GM12865 (cell line): ENCODE measurements at places on chromosomes 16 and 17.
A peak's percentile ranks its signal among the peaks of the same experiment; 100 is the strongest.

DNA sequence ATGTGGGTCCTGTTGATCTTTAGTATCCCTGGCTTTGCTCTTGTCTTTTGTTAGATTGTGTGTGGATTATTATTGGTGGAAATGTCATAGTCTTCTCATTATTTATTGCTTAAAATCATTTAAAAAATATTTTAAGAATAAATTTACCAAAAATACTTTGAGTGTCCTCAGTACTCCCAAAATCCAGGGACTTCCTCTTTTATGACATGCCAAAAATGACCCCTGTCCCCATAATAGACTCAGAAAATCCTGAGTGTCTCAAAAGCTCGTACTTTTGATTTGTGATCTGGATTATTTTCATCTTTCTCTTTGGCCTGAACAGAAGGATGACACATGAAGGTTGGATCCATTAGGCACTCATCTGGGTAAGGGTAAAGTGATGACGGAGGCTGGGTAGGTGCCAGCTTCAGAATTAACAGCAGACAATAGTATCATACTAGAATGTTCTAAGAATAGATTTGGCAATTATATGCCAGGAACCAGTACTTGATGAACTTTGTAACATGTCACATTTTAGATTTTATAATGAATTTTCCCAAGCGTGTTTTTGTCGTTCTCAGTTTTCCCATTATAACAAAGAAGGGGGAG is 602.2 kb upstream of the CDH8 start:
- DNase-seq: peak; percentile 49

DNA sequence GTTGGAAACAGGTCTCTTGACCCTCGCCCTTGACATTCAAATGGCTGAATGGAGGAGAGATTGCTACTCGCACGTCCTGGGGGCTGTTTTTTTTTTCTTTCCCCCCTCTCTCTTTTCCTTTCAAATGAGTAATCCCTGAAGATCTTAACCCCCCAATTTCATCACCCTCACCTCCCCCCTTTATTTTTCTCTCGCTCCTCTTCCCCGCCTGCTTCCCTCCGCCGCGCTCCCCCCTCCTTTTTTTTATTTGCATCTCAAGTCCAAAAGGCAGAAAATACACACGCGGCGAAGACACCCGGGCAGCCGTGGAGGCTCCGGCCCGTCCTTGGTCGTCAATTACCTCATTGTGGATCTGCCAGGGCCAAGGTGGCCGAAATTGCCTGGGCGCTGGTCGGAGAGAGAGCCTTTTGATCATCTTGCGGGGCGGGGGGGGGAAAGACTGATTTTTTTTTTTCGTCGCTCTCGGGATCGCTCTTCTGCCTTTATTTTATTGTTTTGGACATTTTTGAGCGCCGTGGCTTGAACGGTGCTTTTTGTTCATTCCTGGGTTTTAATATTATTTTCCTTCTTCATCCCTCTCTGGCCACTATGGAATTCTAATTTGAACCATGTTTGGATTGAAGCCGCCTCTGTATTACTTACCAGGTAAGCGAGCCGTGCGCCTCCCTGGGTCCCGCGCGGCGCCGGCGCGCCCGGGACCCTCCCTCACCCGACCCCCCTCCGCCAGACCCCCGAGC is 57.2 kb upstream of the GSE1 start:
- DNase-seq: peak; percentile 74

DNA sequence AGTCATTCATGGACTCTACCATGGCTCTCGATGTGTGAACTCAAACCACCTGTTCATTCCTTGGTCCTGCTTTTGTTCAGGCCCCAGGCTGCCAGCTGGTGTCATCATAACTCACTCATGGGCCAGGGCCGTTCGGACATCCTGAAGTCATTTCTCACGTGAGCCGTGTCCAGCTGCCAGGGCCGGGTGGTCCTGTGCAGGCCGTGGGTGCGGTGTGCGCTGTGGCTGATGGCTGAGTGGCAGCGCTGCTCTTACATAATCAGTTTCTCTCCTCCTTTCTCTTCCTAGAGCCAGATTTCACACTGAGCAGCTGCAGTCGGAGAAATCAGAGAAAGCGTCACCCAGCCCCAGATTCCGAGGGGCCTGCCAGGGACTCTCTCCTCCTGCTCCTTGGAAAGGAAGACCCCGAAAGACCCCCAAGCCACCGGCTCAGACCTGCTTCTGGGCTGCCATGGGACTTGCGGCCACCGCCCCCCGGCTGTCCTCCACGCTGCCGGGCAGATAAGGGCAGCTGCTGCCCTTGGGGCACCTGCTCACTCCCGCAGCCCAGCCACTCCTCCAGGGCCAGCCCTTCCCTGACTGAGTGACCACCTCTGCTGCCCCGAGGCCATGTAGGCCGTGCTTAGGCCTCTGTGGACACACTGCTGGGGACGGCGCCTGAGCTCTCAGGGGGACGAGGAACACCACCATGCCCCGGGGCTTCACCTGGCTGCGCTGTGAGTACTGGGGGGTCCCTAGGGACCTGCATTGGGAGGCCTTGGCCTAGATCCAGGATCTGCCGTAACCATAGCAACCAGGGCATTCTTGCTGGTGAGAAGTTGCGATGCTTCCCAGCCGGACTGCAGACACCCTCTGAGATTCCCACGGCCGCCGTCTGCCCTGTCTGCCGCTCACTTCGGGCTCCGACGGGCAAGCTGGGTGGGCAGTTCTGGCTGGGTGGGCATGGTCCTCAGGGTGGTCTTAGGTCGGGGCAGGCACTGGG is at the start of gene IL34:
IL34 (plus strand) TSS at position 300 of the 982 bp plus-strand sequence; CDS start at position 689, 389 bp downstream.
- no peak for DNase-seq

DNA sequence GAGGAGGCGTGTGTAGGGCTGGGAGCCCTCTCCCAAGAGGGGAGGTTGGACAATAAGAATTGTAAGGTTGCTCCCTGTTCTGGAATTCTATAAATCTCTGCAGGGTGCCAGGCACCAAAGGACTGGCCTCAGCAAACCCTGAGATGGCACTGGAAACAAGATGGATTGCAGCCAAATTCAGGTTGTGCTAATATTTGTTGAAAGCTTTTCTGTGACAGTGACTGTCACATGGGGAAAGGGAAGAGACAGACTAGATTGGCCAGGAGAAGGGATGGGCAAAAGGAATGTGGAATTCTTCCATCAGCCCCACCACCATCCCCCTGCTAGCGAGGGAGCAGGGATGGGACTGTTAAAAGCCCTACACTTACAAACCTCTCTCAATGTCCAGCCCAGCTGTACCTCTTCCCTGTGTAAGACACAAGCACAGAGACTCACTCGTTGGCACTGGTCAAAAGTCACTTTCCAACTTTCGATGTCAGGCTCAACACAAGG is 62.4 kb downstream of the SOX9 start:
- no peak for DNase-seq

GRCh38 chr16:89764711-89765201 is 43.4 kb downstream of the ZNF276 start:
- peak; percentile 94 for DNase-seq

- DNase-seq: no peak
These were observed 14.0 kb upstream of the PABPN1L start for GRCh38 chr16:88880226-88881006.
